Lung (tissue), 17 donors: ENCODE measurements at places on chromosomes 6 and 20.
A peak's percentile ranks its signal among the peaks of the same experiment; 100 is the strongest.

DNA sequence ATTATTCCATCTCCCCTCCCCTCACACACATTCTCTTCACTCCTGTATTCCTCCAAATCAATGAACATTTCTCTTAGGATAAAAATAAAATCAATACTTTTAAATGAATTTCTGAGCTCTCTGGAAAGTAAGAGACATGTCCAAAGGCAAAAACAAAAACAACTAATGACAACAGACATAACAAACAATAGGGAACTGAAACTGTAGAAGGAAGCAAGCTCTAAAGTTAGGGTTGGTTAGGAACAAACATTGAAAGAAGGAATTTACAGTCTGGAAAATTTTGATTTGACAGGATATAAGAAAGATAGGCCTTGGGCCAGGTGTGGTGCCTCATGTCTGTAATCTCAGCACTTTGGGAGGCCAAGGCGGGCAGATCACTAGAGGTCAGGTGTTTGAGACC is 17.5 kb upstream of the MYCT1 start:
- DNase-seq: no peak

GRCh38 chr20:17358854-17359253 is 132.0 kb downstream of the PCSK2 start:
- no peak for DNase-seq

GRCh38 chr6:35780719-35781118 is at the start of gene CLPSL1:
Gene CLPSL1, plus strand, starts transcription at chr6:35781019. Its CDS starts 92 bp downstream, at chr6:35781111.
- no peak for DNase-seq

DNA sequence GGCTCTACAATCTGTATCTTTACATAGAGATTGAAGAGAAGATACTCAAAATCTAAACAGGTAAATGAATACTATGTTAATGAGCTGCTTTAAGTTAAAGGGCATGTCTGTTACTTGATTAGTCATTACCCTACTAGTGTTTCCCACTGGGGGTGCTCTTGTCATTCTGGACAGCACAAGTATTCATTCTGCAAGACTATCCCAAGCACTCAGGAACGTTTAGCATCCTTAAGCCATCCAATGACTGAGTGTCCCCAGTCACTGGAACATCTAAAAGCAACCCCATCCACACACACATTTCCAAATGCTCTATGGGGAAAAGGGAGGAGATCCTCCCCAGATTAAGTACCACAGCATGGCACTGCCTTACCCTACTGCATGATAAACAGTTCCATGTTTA is 25.7 kb downstream of the EZR start:
- DNase-seq: no peak

DNA sequence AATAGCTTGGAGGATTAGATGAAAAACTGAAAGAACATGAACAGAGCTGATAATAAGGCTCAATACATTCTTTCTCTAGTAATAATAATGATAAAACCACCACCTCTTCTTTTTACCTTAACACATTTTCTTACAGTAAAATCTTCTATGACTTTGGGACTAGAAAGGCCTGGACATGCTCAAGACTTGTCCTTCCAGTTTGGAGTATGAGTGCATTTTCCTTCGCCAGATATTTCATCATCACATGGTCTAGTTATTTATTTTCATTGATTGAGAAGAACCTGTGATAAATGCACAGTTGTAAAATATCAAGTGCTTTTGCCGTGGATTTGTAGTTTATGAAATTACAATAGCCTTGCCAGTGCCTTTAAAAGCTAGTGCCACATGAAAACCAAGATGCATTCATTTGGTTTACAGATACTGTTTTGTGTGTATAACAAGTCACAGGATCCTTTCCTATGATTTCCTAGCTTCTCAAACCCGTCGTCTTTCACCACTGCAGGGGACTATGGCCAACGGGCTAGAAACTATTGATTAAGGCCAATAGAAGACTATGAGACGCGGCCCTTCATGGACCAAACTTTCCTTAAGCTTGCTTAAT is 200.2 kb upstream of the ZNF217 start:
- DNase-seq: no peak

DNA sequence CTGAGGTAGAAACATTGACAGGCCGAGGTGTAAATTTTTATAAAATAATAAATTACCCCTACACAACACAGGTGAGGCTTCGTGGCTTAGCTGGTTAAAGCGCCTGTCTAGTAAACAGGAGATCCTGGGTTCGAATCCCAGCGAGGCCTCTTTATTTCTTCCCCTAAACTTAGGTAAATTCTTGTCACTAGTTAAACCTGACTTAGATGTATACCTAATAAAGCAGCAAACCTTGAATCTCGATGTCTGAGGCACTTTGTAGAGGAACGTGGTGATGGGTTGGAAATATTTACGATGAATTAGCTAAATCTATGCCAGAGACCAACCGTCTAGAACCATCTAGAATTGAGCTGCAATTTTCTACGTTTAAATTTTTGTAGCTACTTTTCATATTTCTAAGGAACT is 185.6 kb downstream of the OR2B2 start:
- no peak for DNase-seq

DNA sequence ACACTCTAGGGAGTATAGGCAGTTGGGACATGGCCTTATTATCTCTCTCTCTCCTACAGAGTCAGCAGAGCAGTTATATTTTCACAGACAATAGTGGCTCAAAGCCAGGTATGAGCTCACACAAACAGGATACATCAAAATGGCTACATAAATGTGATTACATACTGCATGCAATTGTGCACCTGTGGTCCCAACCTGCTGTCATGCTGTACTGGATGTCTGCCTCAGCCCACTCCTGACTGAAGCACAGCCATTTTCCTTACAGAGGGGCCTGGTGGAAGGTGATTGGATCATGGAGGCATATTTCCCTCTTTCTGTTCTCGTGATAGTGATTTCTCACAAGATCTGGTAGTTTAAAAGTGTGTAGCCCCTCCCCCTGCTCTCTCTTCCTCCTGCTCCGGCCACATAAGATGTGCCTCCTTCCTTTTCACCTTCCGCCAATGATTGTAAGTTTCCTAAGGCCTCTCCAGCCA is 37.0 kb upstream of the SAMHD1 start:
- peak; percentile 50 for DNase-seq

- DNase-seq: no peak
These were observed 156.1 kb upstream of the LRFN2 start for GRCh38 chr6:40743226-40743625.
